Tibial nerve (tissue), 4 donors: ENCODE measurements at places on chromosomes 5 and 9. TPM values are rescaled to one million over a fixed set of nuclear protein-coding genes. Genes with fewer than 3 reads are reported as not detected.
A peak's percentile ranks its signal among the peaks of the same experiment; 100 is the strongest.

GRCh38 chr9:124870723-124871122 is 8.8 kb downstream of the ARPC5L start:
- DNase-seq = no peak

LPAR1 gene
- 187 TPM for total RNA-seq

DNA sequence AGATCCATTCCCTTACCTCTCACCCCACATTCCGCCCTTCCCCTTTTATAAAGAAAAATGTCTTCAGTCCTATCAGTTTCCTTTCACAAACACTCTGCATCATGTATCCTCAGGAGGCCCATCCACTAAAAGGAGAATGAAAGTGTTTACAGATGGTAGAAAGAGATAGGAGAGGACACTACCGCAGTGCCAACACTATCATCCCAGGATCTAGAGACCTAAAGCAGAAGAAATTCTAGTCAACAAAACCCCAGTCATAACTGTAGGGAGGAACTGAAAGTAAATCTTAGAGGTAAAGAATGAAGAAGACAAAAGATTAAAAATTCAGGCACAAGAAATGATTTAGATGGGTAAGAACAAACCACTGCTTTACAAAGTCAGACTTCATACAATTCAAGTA is 114.1 kb downstream of the MLLT3 start:
- DNase-seq = no peak

DNA sequence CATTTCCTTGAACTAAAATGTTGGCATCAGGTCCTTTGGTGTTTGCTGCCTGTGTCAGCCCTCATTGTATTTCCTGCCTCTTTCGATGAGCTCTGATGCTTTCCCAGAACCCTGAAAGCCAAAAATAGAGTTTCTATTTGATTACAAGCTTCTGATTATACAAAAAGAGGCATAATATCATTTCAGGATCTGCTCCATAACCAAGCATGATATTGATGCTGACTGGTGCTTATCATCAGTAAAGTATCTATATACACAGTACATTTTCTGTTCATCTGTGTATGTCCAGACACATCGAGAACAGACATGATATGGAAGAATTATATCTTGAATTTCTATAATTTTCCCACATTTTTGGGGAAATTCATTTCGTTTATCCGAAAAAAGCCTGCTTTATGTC is 58.6 kb downstream of the SEMA6A start:
- DNase-seq = no peak

ENTPD8 gene
- total RNA-seq = not detected

BARHL1 gene
- total RNA-seq = not detected

SLC45A2 gene
- total RNA-seq = not detected

SMIM33 gene
- not detected for total RNA-seq

GRCh38 chr9:69121155-69122081 is 52.7 kb upstream of the TJP2 start:
- no peak for DNase-seq

WDR31 gene
- 2.8 TPM for total RNA-seq

GRCh38 chr9:93187047-93187446 is 3.1 kb downstream of the WNK2 start:
- DNase-seq = no peak

GRCh38 chr9:99365233-99365980 is 143.3 kb downstream of the SEC61B start:
- DNase-seq = no peak

- peak; percentile 39 for DNase-seq
Measured at GRCh38 chr5:131634666-131634995, 398 bp downstream of the RAPGEF6 start.

DNA sequence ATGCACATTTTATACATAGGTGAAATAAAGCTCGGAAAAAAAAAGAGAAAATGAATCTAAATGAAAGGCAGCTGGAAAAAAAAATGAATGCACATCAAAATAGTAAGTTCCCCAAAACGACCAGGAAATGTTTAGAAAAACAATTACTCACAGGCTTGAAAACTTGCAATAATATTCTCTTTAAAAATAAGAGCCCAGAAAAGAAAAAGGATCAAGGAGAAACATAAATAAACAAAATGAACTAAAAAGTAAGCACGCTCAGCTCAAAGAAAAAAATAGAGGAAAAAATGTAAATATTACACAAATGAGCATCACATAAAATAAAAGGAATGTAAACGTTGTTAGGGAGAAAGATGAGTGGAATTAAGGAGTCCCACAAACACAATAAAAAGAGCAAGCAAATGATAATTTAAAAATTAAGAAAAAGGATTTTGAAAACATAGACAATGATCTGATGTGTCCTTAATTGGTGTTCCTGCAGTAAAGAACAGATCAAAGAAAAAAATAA is 54.2 kb downstream of the SLC27A6 start:
- DNase-seq = no peak

GRCh38 chr9:106417685-106418084 is 445.3 kb upstream of the ZNF462 start:
- DNase-seq = no peak

BTNL3 gene
- not detected for total RNA-seq

F12 gene
- total RNA-seq = not detected

GRCh38 chr5:149240354-149240998 is 31.2 kb upstream of the AFAP1L1 start:
- no peak for DNase-seq

DNA sequence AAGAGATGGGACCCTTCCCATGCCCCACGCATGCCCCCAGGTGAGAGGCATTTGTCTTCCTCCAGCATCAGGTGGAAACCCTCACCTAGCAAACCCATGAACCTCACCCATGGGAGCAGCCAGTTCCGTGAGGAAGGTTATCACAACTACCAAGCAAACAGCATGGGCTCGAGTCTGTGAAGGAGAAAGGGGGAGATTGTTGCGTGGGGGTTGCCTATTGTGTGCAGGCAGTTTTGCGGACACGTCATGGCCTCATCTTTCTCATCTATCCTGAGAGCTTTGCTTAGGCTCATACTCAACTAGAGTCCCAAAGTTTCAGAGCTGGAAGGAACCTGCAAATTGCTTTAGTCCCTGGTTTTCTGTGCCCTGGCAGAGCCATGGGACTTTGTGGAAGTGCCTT is 73.6 kb upstream of the TGFBR1 start:
- no peak for DNase-seq

IL33 gene
- 25.5 TPM for total RNA-seq
